ENCODE measurements at places on chromosomes 5 and 9. TPM values are rescaled to one million over a fixed set of nuclear protein-coding genes. Genes with fewer than 3 reads are reported as not detected.
A peak's percentile ranks its signal among the peaks of the same experiment; 100 is the strongest.

- no peaks in the 10 kb centered on the region for H3K36me3 ChIP-seq
- H3K4me1 ChIP-seq, result no peaks in the 10 kb centered on the region
- H3K27ac ChIP-seq, result no peak overlapping the region
- no peaks in the 10 kb centered on the region for H3K27me3 ChIP-seq
These were observed 32.7 kb downstream of the SUSD1 start for GRCh38 chr9:112142420-112142819.

- no peaks in the 10 kb centered on the region for H3K36me3 ChIP-seq
- no peaks in the 10 kb centered on the region for H3K27me3 ChIP-seq
- DNase-seq, result no peak
- H3K4me3 ChIP-seq, result no peak overlapping the region
- no peak overlapping the region for H3K27ac ChIP-seq
These were observed 60.3 kb upstream of the NEK6 start for GRCh38 chr9:124197177-124198095.

- no peaks in the 10 kb centered on the region for H3K36me3 ChIP-seq
- no peak for DNase-seq
- peak overlapping the region; percentile 48 for H3K4me3 ChIP-seq
- no peaks in the 10 kb centered on the region for H3K27me3 ChIP-seq
- peaks cover 56% of the 10 kb centered on the region for H3K4me1 ChIP-seq
These were observed 3.1 kb downstream of the CCDC183 start for GRCh38 chr9:136799079-136799853.

The SLC36A2 gene
- total RNA-seq, result not detected

- no peaks in the 10 kb centered on the region for H3K4me1 ChIP-seq
- H3K27ac ChIP-seq, result peak overlapping the region; percentile 89
- peaks cover 21% of the 10 kb centered on the region for H3K36me3 ChIP-seq
- peak overlapping the region; percentile 69 for H3K4me3 ChIP-seq
- no peaks in the 10 kb centered on the region for H3K27me3 ChIP-seq
These were observed 41.2 kb upstream of the ZNF300 start for GRCh38 chr5:150945947-150946346.

The DMRT3 gene
- total RNA-seq, result not detected

The PTGES2 gene
- 114 TPM for total RNA-seq

DNA sequence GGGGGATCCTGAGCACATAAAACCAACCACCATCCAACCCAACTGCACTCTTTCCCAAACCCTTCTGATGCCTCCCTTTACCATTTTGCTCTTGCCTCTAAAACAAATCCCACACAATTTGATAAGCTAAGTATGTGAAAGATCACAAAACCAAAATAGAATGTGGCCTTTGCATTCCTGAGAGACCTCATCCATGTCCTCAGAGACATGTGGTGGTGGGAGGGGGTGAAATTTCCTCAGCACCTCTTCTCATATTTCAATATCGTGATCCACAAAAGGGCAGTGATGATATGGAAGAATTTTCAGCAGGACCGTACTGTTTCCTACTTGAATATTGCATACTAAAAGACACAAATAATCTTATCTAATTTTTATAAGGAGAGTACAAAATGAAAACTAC lies 423.3 kb downstream of the TLE1 start:
- no peak overlapping the region for H3K27ac ChIP-seq
- H3K27me3 ChIP-seq, result no peaks in the 10 kb centered on the region
- no peaks in the 10 kb centered on the region for H3K36me3 ChIP-seq
- DNase-seq, result no peak
- no peak overlapping the region for H3K4me3 ChIP-seq

DNA sequence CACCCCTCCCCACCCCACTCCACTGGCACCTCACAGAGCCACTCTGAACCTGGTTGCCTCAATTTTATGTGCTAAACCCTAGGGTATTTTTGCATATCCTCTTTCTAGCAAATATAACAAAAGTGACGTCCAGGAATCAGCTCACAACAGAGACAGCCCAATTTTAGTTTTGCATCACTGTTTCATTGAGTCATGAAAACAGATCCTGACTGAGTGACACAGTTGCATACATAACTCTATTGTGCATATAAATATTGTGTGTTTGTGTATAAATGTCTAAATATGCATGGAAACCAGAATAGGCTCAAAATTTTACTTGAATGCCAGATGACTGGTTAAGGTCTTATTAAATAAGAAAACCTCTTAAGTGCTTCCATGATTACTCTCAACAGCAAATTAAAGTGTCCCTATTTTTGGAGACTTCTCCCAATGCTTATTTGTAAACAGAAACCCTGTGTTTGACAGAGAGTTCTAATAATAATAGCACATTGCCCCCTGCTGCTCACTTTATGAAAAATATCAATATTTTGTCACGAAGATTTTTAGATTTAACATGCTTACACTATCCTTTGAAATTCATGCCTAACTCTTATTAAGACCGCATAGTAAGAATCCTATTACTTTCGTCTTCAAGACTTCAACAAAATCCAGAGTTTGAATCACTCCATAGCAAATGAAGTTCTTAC lies 75.5 kb upstream of the PRRC1 start:
- no peaks in the 10 kb centered on the region for H3K36me3 ChIP-seq
- no peak overlapping the region for H3K27ac ChIP-seq
- no peak overlapping the region for H3K4me3 ChIP-seq
- H3K4me1 ChIP-seq, result no peaks in the 10 kb centered on the region
- no peaks in the 10 kb centered on the region for H3K27me3 ChIP-seq

DNA sequence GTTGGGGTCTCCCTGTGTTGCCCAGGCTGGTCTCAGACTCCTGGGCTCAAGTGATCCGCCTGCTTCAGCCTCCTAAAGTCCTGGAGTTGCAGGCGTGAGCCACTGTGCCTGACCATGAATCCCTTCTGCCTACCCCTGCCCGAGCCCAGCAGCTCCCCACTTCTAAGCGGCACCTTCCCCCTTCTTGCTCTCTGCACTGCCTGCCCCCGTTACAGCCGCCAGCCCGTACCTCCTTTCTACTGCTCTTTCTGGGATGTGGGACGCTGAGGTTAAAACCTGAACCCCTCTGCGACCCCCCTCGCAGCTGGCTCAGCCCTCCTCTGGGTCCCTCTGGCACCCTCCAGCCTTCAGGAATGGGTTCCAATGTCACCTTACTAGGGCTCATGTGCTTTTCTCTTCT lies 249.6 kb downstream of the PBX3 start:
- no peaks in the 10 kb centered on the region for H3K36me3 ChIP-seq
- no peak overlapping the region for H3K4me3 ChIP-seq
- H3K27ac ChIP-seq, result no peak overlapping the region
- no peak for DNase-seq

DNA sequence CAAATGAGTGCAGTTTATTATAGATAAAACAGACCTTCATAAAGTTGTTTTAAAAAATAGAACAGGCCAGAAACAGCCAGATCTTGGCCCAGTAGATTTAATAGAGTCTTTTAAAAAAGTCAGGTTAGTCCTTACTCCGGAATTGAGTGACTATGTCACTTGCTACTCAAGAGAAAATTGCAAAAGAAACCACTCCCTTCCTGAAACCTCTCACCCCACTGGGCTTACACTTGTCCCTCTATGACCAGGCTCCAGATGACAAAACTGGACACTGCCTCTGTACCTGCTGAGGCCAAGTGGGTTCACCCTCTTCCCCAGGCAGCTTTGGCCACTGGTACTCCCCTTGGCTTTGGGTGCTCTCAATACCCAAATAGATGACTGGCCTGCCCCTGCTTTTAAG lies 357.2 kb upstream of the TRPC7 start:
- H3K4me1 ChIP-seq, result no peaks in the 10 kb centered on the region
- DNase-seq, result no peak
- no peaks in the 10 kb centered on the region for H3K36me3 ChIP-seq
- H3K27ac ChIP-seq, result no peak overlapping the region
- H3K27me3 ChIP-seq, result no peaks in the 10 kb centered on the region

GRCh38 chr5:100165309-100165708 lies 369.9 kb upstream of the FAM174A start:
- no peak overlapping the region for H3K27ac ChIP-seq
- DNase-seq, result no peak
- H3K4me1 ChIP-seq, result no peaks in the 10 kb centered on the region

GRCh38 chr5:171714261-171714660 lies 71.4 kb upstream of the SMIM23 start:
- no peaks in the 10 kb centered on the region for H3K27me3 ChIP-seq
- no peak overlapping the region for H3K27ac ChIP-seq
- DNase-seq, result peak; percentile 55
- no peaks in the 10 kb centered on the region for H3K36me3 ChIP-seq

DNA sequence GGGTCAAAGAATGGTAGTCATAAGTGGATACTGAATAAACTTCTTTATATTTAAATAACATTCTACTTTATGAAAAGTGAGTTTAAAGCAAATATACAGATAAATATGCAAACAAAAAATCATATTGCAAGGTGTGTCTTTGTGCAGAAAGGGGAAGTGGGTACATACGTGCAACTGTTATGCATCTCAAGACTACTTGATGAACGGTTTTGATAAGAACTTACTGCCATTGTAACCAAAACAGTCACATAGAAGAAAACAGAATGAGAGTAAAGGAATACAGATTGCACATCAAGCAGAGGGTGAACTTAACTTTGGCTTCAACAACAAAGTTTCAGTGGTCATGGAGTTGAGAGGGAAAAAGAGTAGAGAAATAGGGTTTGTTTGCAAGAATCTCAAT lies 9.9 kb downstream of the CAMK4 start:
- no peak for DNase-seq
- H3K27ac ChIP-seq, result no peak overlapping the region
- H3K27me3 ChIP-seq, result no peaks in the 10 kb centered on the region

The AKNA gene
- 3.1 TPM for total RNA-seq

- peaks cover 23% of the 10 kb centered on the region for H3K4me1 ChIP-seq
- H3K27ac ChIP-seq, result no peak overlapping the region
- no peaks in the 10 kb centered on the region for H3K36me3 ChIP-seq
- DNase-seq, result no peak
These were observed 3.5 kb upstream of the WDR38 start for GRCh38 chr9:124849801-124850200.

DNA sequence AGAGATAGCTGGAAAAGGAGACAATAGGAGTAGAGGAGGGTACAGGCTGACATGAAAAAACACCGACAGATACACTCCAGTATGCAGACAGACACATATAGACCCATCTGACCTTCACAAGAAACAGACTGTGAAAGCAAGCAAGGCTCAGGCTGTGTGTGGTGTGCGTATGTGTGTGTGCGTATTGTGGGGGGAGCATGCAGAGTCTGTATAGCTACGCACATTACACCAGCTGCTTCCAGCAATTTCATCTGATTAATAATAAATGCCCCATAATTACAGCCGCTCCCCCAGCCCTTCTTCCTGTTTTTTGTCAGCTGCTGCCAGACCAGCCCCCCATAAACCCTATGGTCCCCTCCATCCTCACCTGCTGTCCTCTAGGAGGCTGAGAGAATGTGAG lies 6.7 kb downstream of the CNTFR start:
- no peak overlapping the region for H3K27ac ChIP-seq
- no peak overlapping the region for H3K4me3 ChIP-seq
- H3K4me1 ChIP-seq, result no peaks in the 10 kb centered on the region

- H3K27me3 ChIP-seq, result no peaks in the 10 kb centered on the region
- no peaks in the 10 kb centered on the region for H3K36me3 ChIP-seq
- no peak overlapping the region for H3K27ac ChIP-seq
- no peaks in the 10 kb centered on the region for H3K4me1 ChIP-seq
These were observed 45.2 kb upstream of the APC start for GRCh38 chr5:112692472-112692871.

The DNAI1 gene
- not detected for total RNA-seq

- H3K4me3 ChIP-seq, result no peak overlapping the region
- H3K4me1 ChIP-seq, result peaks cover 6% of the 10 kb centered on the region
- H3K27me3 ChIP-seq, result no peaks in the 10 kb centered on the region
- no peak for DNase-seq
- H3K27ac ChIP-seq, result no peak overlapping the region
These were observed 254.1 kb upstream of the IRX4 start for GRCh38 chr5:2136728-2137333.

DNA sequence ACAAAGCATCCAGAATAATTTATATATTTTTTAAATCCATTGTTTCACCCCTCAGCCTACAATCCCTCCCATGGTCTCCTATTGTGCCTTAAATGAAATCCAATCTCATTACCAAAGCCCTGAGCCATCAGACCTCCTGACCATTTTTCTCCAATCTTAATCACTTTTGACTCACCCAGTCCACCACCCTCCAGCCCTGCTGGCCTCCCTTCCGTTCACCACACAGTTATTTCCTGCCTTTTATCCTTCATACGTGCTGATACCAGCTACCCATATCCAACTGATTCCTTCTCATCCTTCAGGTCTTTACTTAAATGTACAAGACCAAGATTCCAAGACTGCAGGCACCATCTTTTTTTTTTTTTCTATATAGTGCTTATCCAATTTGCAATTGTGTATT lies 1026.7 kb upstream of the DMAC1 start:
- no peaks in the 10 kb centered on the region for H3K36me3 ChIP-seq
- no peak overlapping the region for H3K27ac ChIP-seq
- H3K4me3 ChIP-seq, result no peak overlapping the region

The BTNL9 gene
- total RNA-seq, result 5.3 TPM

GRCh38 chr5:158736150-158736870 lies 363.4 kb downstream of the EBF1 start:
- no peaks in the 10 kb centered on the region for H3K4me1 ChIP-seq
- no peak for DNase-seq
- H3K36me3 ChIP-seq, result no peaks in the 10 kb centered on the region
- no peaks in the 10 kb centered on the region for H3K27me3 ChIP-seq
- H3K4me3 ChIP-seq, result no peak overlapping the region

The TDRD7 gene
- total RNA-seq, result 7.2 TPM

The FGF18 gene
- total RNA-seq, result 2.7 TPM

The DMGDH gene
- total RNA-seq, result 1.3 TPM

The TTF1 gene
- total RNA-seq, result 17.3 TPM

- H3K36me3 ChIP-seq, result peaks cover 20% of the 10 kb centered on the region
- no peaks in the 10 kb centered on the region for H3K4me1 ChIP-seq
- no peaks in the 10 kb centered on the region for H3K27me3 ChIP-seq
- no peak overlapping the region for H3K4me3 ChIP-seq
- H3K27ac ChIP-seq, result no peak overlapping the region
- DNase-seq, result no peak
These were observed 10.2 kb upstream of the SLC25A51 start for GRCh38 chr9:37914154-37914551.

The FOXD4L4 gene
- not detected for total RNA-seq

- H3K4me1 ChIP-seq, result peaks cover 17% of the 10 kb centered on the region
- H3K27ac ChIP-seq, result no peak overlapping the region
- H3K4me3 ChIP-seq, result no peak overlapping the region
- DNase-seq, result no peak
- H3K36me3 ChIP-seq, result no peaks in the 10 kb centered on the region
These were observed 96.9 kb downstream of the MED27 start for GRCh38 chr9:131982671-131983239.

GRCh38 chr5:181160152-181160754 lies 12.9 kb downstream of the OR2V2 start:
- no peaks in the 10 kb centered on the region for H3K36me3 ChIP-seq
- no peak for DNase-seq
- no peaks in the 10 kb centered on the region for H3K4me1 ChIP-seq
- no peaks in the 10 kb centered on the region for H3K27me3 ChIP-seq
- H3K27ac ChIP-seq, result peak overlapping the region; percentile 48

- H3K4me1 ChIP-seq, result no peaks in the 10 kb centered on the region
- no peaks in the 10 kb centered on the region for H3K27me3 ChIP-seq
- no peak for DNase-seq
- H3K27ac ChIP-seq, result peak overlapping the region; percentile 41
- no peak overlapping the region for H3K4me3 ChIP-seq
These were observed 526.9 kb downstream of the BNC2 start for GRCh38 chr9:16343249-16344237.

All from right atrium auricular region (tissue), 2 donors.